ENCODE measurements at places on chromosomes 1 and 21.

- DNase-seq: no peak
These were observed 220.7 kb upstream of the VAMP3 start for GRCh38 chr1:7550261-7550865.

- DNase-seq: no peak
These were observed 14.7 kb downstream of the BTBD19 start for GRCh38 chr1:44822981-44823451.

- no peak for DNase-seq
These were observed 88.7 kb downstream of the WDR4 start for GRCh38 chr21:42790520-42791065.

GRCh38 chr1:169650551-169650950 is 20.6 kb upstream of the SELP start:
- no peak for DNase-seq

- no peak for DNase-seq
These were observed 8.9 kb downstream of the UBASH3A start for GRCh38 chr21:42412636-42412933.
